GDM1 (cell line): ENCODE measurements at places on chromosomes 1 and 21.

GRCh38 chr1:188652678-188653077 lies 1823.9 kb downstream of the PLA2G4A start:
- DNase-seq: no peak

- DNase-seq: no peak
Observed at GRCh38 chr1:59128784-59129227, 168.1 kb upstream of the FGGY start.

DNA sequence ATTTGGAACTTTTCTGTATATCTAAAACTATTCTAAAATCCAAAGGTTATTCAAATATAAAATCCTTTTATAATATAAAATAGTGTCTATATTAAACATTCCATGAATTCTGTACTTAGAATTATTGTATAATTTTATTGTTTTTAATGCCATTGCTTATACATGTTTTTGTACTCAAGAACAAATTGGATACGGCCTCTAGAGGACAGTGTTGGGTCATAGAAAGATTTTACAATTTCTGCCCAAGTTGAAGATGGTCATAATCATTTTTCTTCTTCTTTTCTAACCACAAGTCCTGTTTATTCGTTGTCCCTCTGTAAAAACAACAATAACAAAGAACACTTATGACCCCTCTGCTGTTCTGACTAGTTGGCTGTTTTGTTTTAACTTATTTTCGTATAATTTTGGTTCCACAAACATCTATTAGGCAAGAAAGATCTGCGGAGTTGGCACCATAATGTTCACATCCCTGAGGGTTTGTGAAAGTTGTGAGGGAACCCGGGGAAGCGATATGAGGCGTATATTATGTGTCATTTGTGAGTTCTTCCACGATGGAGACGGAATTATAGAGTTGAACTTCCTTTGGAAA lies 75.7 kb upstream of the KIF26B start:
- no peak for DNase-seq

DNA sequence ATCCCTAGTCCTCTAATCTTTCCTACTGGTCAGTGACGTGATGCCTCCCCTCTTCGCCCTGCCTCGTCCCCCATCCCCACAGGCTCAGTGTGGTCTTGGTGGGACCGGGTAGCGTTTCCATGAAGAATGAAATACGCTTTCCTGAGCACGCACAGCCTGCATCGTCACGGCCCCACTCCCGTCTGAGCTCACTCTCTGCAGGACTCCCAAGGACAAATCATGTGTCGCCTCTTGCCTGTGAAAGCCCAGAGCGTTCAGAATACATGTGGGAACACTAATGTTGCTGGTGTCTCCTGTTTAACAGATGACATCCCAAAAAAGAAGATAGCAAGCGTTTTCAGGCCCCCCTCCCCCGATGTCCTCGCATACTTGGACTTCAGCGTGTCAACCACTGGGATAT lies 49.2 kb downstream of the S100B start:
- DNase-seq: no peak

GRCh38 chr1:159763686-159764085 lies 17.1 kb upstream of the DUSP23 start:
- DNase-seq: no peak

DNA sequence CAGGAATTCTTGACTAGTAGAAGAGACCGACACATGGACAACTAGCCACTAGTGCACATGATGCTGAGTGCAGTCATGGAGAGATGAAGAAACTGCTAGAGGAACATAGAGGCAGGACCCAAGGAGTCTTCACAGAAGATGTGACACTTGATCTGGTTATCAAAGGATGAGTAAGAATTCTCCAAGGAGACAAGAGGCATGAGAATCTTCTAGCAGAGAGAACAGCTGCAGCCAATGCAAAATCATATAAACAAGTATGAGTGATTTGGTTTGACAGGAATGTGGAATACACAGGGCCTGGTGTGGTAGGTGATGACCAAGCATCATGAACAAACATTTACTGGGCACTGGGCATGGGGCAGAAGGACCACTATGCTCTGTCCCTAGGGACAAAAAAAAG lies 140.9 kb upstream of the CTTNBP2NL start:
- no peak for DNase-seq
